ENCODE measurements at places on chromosomes 1 and 21.

DNA sequence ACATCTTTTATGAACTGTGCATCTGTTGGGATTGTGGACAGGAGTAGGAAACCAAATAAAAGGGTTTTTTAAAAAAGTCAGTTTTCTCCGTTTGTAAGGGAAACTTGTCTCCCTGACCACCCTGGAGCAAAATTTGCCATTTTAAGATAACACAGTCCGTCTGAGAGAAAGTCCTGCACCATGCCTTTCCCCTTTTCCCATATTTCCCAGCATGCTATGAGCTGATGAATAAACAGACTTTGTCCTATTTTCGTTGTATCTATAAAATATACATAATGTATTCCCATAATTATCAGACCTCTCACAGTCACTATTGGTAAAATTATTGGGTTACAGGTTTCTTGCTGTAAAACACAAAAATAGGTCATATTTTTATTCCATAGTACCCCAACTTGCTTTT is 1.7 kb upstream of the AKT3 start:
- DNase-seq = no peak

GRCh38 chr1:107793896-107794453 is 171.0 kb downstream of the VAV3 start:
- DNase-seq = no peak

DNA sequence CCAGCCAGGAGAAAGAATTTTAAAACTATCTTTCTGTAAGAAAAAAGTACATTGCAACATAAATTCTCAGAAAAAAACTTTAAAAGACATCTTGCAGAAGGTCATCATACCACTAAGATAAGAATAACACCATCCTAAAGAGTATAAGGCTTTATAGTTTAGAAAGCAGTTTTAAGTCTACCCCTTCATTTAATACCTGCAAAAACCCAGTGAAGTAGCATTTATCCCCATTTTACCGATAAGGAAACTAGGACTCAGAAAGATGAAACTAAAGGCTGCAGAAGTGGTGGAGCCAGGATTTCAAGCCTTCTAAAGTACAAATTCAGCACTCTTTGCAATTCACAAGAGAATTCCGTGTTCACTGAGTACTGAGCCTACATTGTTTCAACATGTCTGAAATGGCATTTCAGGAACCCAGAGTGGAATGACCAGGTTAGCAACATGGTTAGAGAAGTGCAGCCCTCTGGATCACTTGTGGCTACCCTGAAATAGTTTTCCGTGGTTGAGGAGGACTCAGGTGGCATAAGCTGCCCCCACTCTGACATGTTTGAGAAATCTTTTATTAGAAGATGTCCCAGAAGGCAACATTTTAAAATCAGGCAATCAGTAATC is 6.7 kb downstream of the MYCL start:
- no peak for DNase-seq

- DNase-seq = no peak
Measured at GRCh38 chr1:239784896-239785295, 306.8 kb upstream of the FMN2 start.

Measured in stimulated activated CD4-positive, alpha-beta T cell treated with anti-CD3 and anti-CD28 coated beads, Interleukin-12 subunit alpha, Interleukin-12 subunit beta, amount 100 ng/mL, for 48 hours (primary cell).